ENCODE measurements at places on chromosomes 6 and 20.

- DNase-seq = no peak
Observed at GRCh38 chr6:142903812-142904211, 41.2 kb downstream of the HIVEP2 start.

DNA sequence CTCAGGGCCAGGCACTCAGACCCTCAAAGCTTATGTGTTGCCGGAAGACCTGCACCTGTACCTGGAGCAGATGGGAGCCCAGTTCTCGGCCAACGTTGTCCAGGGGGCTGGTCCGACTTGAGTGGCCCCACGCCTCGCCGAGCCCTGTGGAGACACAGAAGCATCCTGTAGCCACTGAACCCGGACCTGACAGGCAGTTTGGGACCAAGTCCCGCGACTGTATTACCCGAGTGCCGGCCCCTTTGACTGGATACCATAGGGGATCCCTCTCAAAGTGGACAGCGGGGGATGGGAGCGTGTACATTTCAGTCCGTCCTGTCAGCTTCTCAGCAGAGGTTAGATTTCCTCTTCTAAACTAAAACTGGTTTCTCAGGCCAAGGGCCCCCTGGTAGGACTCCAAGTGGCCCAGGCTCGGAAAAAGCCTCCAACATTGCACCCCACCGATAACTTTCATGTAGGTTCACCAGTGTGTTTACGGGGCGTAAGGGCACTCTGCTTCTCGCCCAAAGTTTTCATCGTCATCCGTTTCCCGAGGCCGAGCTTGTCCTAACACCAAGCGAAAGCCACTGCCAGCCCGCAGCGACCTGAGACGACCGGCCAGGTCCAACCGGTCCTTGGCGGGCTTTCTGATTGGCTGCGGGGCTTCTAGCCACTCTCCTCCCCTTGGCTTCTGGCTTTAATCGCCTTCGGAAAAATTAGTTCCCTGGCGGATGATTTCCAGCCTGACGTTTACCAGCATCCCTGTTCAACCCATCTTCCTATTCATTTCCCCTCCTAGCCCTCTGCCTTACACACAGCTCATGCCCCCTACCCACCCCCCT, 10.8 kb downstream of the SIM1 start:
- no peak for DNase-seq

- DNase-seq = no peak
Observed at GRCh38 chr6:37187321-37188022, 17.5 kb downstream of the PIM1 start.

GRCh38 chr6:109449795-109450673, 5.5 kb downstream of the MICAL1 start:
- no peak for DNase-seq

GRCh38 chr6:25302677-25303128, 23.5 kb downstream of the CARMIL1 start:
- DNase-seq = no peak

DNA sequence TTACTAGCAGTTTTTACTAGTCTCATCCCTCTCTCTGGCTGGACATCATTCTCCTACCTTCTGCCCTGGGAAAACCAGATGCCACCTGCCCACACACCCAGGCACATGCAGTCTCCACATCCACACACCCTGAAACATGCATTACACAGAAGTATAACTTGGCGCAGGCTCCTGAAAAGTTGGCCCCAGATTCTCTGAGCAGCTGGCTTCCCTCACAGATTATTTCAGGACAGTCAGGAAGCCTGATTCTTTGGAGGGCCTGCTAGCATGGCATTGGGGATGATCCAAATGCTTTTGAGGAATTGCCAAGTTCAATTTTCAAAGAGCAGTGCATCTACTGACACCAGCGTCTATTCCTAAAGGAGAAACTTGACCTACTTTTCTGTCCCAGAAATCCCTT, 27.8 kb upstream of the KIF16B start:
- no peak for DNase-seq

DNA sequence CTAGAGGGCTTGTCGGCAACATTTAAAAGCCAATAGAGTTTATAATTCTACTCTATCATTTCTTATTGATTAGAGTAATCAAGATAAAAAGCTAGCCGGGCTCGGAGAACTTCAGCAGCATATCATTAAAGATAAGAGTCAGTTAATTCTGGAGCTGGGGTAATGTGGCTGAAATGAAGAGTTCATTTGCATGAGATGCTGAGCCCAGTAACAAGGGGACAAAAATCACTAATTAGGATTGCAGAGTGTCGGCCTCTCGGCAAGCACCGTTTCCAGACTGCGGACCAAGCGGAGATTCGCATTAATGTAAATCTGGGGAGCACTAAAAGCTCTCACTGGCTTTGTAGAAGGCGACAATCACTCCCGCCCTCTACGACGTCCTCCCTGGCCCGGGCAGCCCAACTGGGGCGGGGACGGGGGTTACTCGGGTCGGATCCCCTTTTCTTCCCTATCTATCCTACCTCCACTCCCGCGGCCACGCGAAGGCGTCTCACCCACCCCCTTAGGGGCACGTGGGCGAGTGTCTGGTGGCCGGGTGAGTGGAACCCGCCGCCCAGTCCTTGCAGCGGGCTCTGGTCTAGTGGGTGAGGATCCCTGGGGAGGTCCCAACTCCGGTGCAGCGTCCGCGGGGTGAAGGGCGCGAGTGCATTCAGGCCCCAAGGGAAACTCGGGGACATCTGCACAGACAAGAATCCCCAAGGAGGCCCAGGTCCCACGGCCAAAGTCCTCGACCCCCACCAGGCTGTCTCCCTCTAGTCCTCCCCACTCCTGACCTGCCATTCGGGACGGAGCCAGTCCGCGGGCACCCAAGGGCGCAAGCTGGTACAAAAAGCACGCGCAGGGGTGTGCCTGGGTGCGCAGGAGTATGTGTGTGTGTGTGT, 42.2 kb upstream of the OSTM1 start:
- DNase-seq = no peak

DNA sequence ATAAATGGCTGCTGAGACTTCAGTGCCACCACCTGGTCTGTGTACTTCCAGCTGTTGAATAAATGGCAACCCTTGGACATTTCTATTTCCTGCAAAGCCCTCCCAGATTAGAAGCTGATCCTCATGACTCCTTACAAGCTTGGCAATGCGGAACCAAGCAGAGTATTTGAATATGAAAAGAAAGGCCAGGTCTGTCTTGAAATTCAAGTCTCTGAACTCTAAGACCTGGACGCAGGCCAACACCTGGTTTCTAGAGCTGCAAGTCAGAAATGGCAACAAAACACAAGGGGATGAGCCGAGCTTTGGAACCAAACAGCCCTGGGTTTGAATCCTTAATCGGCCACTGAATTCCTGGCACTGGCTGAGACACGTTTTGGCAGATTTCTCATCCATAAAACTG, 353.4 kb downstream of the PTPRT start:
- no peak for DNase-seq

- no peak for DNase-seq
Observed at GRCh38 chr20:57990396-57990987, 238.0 kb downstream of the ANKRD60 start.

GRCh38 chr6:7811441-7811840, 85.5 kb downstream of the BMP6 start:
- no peak for DNase-seq

DNA sequence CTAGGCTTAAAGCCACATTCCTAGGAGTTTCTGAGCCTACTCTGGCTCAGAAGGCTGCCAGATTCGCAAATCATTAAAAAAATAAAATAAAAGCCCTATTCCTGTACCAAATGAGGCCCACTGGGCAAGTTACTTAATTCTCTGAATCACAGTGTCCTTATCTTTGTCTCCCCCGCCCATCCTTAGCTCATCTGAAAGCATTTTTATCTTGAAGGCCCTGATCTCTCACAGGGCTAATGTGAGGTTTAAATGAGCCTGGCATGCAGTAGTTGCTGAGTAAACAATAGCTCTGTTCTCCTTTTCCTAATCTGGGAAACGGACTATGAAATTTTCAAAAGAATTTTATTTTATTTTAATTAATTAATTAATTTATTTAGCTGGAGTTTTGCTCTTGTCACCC, 2.1 kb upstream of the ZBTB12 start:
- DNase-seq = peak; percentile 58

DNA sequence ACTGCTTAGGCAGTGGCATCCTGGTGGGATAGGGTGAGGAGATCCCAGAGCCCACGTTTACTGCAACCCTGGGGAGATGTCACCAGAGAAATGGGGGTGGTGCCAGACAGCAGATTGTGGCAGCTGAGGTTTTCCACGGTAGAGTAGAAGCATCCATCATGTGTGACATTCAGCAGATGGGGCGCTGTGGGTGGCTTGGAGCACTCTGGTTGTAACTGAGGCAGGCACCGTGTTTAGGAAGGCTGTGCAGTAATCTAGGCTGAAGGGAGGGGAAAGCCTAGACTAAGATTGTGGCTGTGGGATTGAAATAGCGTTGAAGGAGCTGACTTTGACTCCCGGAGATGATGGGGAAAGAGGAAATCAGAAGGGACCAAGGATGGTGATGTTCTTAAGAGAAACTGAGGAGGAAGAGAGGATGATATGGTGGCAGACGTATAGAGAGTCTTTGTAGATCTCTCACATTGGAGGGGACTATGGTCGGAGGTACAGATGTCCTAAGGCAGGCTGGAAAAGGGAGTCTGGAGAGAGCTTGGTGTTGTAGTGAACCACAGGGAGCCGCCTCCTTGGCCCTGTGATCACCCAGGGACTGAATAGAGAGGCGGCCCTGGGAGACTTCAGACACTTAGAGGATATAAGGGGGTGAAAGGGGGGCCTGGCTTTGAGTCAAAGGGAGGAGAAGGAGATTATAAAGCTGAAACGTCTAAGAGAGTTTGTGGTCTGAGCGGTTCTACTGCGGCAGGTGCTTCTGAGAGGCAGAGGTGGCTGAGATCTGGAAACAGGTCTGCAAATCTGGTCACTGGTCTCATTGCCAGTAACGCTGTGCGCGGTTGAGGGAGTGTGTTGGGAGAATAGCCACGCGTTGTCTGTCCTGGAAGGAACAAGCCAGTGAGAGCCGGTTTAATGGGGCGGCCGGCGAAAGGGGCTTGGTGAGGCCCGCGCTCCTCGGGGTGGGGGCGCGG, 792 bp upstream of the MICA start:
- peak; percentile 60 for DNase-seq

- DNase-seq = no peak
Observed at GRCh38 chr6:42974919-42975505, 4.0 kb downstream of the PEX6 start.

DNA sequence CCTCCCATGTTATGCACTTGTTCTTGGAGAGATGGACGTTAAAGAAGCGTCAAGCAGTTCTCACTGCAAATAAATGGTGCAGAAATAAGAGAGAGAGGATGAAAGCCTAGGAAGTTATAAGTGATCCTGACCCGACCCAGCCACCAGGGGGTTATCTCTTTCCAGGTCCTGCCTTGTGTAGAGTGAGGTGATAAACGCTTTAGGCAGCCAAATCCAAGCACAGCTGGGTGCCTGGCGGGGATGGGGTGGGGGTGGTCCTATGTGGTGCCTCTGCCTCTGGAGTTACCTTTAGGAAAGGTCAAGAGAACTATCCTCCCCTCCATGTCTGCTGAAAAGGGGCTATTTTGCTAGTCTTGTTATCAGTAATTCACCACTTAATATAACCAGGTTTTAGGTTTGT, 9.2 kb upstream of the TFAP2A start:
- no peak for DNase-seq

DNA sequence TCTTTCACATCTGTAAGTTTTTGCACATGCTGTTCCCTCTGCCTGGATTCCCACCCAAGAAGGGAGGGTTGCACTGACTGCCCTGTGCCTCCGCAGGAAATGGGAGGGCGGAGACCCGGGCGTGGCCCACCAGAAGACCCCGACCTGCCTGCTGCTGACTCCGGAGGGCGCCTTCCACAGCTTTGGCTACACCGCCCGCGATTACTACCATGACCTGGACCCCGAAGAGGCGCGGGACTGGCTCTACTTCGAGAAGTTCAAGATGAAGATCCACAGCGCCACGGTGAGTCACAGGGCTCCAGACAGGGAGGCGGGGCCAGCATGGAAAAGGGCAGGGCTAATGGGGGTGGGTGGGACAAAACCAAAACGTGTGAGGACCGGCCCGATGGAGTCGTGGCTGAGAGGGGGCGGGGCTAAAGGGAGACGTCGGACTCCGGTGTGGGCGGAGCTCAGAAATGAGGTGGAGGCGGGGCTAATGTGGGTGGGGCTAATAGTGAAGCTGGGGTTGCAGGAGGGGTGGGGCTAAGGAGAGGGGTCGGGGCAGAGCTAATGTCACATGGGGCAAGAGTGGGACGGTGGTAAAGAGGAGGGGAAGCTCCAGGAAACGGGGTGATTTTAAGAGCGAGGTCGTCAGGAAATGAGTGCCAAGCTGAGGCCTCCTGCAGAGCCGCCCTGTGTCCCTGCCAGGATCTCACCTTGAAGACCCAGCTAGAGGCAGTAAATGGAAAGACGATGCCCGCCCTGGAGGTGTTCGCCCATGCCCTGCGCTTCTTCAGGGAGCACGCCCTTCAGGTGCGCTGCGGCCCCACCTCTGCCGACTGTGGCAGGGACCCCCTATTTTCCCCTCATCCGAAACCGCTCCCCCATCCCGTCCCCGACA, 12.6 kb downstream of the HSPA12B start:
- DNase-seq = peak; percentile 88

- no peak for DNase-seq
Observed at GRCh38 chr20:61119273-61119672, 132.8 kb upstream of the CDH4 start.

DNA sequence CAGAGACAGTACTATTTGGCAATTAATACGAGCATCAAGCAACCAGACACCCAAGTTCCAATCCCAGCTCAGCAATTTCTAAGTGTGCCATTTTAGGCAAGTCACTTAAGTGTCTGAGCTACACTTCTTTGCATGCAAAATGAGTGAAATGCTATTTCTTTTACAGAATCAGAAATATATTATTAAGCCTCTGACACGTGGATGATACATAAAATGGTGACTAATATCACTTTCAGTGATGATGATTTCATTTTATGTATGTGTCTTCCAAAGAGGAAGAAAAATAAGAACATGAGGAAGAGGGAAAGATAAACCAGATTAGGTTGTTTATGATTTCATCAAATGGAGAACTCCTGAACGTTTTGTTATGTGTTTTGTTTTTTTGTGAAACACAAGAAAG, 158.6 kb downstream of the TSHZ2 start:
- DNase-seq = no peak

GRCh38 chr6:159436581-159436980, 256.5 kb downstream of the SOD2 start:
- DNase-seq = no peak

DNA sequence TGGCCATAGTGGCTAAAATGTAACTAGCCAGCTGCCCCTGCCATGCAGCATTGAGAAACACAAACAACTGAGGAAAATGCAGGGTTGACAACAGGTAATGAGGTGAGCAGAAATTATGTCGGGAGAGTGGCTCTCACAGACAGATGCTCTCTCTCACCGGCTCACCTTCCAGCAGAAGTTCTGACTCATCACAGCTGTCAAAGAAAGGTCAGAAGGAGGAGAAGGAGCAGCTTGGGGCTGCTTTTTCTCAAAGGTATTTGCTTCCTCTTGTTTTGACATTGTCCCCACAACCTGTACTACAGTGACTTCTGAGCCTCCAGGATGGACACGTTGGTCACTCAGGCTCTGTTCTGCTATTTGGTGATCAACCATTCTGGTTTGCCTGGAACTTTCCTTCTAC, 190.5 kb upstream of the HEY2 start:
- no peak for DNase-seq

- no peak for DNase-seq
Observed at GRCh38 chr6:131043902-131044447, 19.1 kb downstream of the EPB41L2 start.

Data from adrenal gland (tissue), 19 donors.